ENCODE measurements at places on chromosomes 3 and 15. TPM values are rescaled to one million over a fixed set of nuclear protein-coding genes. Genes with fewer than 3 reads are reported as not detected.

SERPINI2 gene
- not detected for total RNA-seq

DNA sequence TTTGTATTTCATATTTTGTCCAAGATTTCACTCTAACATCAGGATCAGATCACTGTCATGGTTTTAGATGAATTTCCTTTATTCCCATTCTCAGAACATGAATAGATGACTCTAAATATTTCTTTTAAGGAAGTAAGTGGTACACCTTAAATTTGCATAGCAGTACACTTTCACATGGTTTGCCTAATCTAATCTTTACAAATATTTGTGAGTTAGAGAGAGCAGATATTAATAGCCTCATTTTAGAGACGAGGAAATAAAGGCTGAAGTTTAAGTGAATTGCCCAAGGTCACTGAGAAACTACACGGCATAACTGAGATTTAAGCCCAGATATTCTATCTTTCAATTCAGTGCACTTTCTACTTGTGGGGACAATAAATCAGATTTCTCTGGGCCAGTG, 14.2 kb downstream of the TERC start:
- DNase-seq = no peak
- H3K4me3 ChIP-seq = no peak overlapping the region
- H3K4me1 ChIP-seq = peaks cover 6% of the 10 kb centered on the region

DNA sequence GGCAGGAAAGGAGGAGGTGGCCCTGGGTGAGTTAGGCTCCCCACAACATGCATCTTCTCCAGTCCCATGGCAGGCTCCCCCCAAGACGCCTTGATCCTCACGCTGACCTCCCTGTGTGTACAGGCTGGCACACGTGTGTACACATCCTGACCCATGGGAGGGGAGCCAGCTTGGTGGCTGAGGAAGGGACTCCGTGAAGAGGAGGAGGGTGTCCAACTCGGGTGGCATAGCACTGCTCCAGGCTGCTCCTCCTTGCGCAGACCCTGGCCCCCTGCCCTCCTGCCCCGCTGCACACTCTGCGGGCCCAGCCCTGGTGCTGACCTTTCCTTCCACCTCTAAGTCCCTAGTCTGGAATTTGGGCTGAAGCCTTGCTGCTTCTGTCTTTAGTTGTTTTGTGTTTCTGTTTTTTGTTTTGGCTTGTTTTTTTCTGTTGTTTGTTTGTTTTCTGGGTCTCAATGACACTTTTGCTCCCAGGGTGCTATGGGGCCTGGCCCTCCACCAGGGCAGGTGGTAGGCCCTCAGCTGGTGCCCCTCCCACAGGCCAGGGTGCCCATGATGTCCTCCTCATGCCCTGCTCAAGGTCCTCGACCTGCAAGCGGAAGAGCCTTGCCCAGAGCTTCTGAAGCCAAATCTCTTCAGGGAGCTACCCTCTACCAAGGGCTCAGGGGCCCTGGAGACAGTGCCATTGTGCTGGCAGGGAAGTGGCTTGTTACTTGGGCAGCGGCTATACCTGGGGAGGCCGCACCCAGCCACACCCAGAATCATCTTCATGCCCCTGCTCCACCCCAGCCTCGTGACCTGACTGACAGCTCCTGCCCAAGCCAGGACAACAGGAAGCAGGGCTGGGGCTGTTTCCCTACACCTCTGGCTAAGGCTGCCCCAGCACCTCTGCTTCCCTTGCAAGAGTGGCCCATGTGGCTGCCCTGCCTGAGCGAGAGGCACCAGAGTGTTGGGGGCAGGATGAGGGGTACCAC, 5.1 kb downstream of the EPHB3 start:
- H3K4me3 ChIP-seq = no peak overlapping the region
- peaks cover 61% of the 10 kb centered on the region for H3K27me3 ChIP-seq
- DNase-seq = no peak
- no peak overlapping the region for H3K27ac ChIP-seq
- peaks cover 3% of the 10 kb centered on the region for H3K4me1 ChIP-seq

GRCh38 chr3:10469441-10470119, 35.8 kb downstream of the ATP2B2 start:
- H3K27ac ChIP-seq = no peak overlapping the region
- H3K4me3 ChIP-seq = no peak overlapping the region
- peaks cover 6% of the 10 kb centered on the region for H3K27me3 ChIP-seq
- DNase-seq = no peak
- H3K4me1 ChIP-seq = no peaks in the 10 kb centered on the region
- no peaks in the 10 kb centered on the region for H3K36me3 ChIP-seq
